ENCODE measurements at places on chromosomes 13 and 19.
A peak's percentile ranks its signal among the peaks of the same experiment; 100 is the strongest.

DNA sequence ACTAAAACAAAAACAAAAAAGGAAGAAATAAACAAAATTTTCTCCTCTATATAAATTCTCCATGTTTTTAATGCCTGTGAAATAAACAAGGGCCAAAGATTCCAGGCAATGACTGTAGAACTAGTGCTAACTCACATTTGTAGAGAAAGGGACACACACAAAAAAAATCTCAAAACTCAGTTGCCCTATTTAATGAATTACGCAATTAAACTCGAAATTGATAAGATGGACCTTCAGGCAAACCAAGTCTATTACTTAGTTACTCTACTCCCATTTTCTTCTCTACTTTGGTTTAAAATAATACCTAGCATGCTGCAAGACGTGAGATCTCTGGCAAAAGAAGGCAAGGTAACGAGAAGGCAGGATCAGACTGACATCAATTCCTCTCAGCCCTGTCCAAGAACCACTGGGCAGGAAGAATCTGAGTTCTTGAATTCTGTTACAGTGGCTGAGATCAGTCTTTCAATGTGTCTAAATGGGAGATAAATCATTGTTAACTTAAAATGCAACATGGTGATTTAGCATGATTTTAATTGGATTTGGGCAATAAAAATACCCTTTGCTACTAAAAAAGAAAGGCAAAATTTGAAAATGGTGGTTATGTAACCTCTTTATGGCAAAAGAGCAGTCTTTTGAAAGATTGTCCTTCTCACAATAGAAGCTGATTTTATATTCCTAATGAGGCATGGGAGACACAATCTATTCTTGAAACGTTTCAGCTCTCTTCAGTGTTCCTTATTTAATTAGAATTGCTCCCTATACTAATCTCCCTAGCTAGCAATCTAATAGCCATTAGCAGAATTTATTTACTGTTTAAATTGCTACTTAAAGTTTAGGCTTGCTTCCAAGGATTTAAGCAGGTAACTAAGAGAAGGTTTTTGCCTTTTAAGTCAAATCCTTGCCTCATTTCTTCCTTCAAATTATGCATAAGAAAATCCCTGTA, 25.9 kb downstream of the SPRY2 start:
- DNase-seq: no peak

GRCh38 chr13:32905063-32905863, 111.0 kb upstream of the KL start:
- DNase-seq: no peak

GRCh38 chr19:6970021-6970420, 51.2 kb downstream of the MBD3L2B start:
- no peak for DNase-seq

DNA sequence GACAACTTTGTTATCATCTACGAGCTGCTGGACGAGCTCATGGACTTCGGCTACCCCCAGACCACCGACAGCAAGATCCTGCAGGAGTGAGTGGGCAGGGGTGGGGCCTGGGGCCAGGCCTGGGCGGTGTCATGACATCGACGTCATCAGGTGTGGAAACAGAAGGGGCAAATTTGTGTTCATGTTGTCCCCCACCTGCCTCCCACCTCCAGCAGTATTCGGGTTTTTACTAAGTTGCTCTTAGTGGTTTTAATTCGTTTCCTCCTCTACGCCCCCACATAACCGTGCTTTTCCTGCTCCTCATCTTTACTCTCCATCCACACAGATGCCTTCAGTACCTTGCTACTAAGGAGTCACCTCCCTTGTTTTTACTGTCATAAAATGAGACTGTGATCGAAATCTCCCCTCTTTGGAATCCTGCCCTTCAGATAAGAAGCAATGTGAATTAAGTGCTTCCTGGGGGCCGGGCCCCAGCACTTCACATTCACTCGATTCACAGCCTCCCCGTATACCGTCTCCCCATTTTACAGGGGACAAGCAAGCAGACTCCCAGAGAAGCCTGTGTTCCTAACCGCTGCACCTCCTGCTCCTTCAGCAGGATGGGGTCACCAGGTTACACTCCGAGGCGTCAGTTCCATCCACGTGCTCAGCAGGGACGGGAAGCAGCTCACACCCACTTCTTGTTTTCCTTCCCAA, 10.5 kb downstream of the AP1M1 start:
- no peak for DNase-seq

- no peak for DNase-seq
Observed at GRCh38 chr19:2013683-2013961, 1.9 kb downstream of the BTBD2 start.

DNA sequence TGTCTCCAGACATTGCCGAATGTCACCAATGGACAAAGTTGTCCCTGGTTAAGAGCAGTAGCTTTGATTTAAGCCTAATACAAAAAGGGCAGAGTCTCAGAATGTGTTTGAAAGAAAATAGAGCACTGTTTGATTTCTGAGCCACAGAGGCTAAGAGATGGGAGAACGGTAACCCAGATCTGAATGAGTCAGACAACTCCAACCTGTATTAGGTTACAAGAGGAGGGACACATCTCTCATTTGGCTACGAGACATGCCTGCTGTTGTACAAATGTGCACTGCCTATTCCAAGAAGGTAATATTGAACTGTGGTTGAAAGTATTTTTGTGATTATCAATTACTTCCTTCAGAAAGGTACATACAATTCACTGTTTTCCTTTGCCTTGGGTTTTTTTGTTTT, 4.9 kb upstream of the HSPH1 start:
- no peak for DNase-seq

GRCh38 chr13:44903574-44903985, 85.7 kb downstream of the NUFIP1 start:
- DNase-seq: no peak

DNA sequence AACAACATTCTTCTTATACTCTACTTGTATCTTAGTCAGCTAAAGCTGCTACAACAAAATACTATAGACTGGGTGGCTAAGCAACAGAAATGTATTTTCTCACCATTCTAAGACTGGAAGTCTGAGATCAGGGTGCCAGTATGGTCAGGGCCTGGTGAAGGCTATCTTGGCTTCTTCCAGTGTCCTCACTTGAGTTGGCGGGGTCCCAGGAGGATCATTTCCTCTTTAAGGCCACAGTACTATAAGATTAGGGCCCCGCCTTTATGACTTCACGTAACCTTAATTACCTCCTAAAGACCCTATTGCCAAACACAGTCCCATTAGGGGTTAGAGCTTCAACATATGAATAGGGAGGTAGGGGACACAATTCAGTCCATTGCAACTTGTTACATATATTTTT, 30.7 kb upstream of the DOCK9 start:
- no peak for DNase-seq

DNA sequence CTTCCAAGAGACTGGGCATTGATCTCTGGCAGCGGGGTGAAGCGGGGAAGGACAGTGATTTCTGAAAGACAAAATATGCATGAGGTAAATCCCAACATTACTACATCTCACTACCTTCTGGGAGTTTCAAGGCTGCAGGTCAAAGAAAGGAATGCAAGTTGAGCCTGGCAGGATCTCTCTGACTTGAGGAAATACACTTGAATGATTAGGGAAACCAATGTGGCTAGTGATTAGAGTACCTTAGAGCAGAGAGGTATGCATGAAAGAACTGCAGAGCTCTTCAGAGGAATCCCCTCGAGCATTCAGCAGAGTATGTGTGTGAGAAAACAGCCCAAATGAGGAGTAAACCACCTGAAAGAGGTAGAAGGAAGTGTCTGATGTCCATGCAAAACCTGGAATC, 2874.1 kb upstream of the PCDH20 start:
- DNase-seq: no peak

DNA sequence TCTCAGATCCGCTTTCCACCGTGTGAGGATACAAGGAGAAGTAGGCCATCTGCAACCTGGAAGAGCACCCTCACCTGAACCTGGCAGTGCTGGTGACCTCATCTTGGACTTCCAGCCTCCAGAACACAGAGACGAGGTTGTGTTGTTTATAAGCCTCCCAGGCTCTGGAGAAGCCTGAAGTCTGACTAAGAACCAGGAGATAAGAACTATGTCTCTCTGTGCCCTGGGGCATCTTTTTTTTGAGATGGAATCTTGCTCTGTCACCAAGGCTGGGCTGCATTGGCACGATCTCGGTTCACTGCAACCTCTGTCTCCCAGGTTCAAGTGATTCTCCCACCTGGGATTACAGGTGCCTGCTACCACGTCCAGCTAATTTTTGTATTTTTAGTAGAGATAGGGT, 14.5 kb downstream of the FCGBP start:
- no peak for DNase-seq

DNA sequence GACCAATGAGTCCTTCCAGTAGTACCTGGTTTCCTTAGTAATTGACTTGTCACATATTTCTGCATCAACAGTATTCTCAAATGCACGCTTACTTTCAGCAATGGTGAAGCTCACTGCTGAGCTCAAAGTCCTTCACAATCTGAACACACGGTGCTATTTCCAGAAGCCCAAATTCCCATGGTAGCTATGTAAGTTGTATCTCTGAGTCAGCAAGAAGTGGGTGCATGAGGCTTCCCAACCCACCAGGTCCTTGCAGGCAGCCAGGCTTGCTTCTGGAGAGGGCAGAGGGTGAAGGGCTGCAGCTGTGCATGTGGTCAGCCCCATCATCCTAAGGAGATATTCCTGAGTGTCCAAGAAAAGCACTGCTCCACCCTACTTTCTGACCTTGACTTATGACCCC, 25.7 kb downstream of the COL4A2 start:
- DNase-seq: no peak

GRCh38 chr13:105579821-105580710, 955.4 kb downstream of the EFNB2 start:
- no peak for DNase-seq

GRCh38 chr19:28466107-28467045, 746.6 kb downstream of the UQCRFS1 start:
- DNase-seq: peak; percentile 52

- DNase-seq: no peak
Observed at GRCh38 chr13:21014502-21015170, 46.8 kb downstream of the LATS2 start.

GRCh38 chr19:10417541-10418234, 2.6 kb upstream of the PDE4A start:
- no peak for DNase-seq

- DNase-seq: no peak
Observed at GRCh38 chr19:40054632-40055031, 1.4 kb downstream of the ZNF780B start.

DNA sequence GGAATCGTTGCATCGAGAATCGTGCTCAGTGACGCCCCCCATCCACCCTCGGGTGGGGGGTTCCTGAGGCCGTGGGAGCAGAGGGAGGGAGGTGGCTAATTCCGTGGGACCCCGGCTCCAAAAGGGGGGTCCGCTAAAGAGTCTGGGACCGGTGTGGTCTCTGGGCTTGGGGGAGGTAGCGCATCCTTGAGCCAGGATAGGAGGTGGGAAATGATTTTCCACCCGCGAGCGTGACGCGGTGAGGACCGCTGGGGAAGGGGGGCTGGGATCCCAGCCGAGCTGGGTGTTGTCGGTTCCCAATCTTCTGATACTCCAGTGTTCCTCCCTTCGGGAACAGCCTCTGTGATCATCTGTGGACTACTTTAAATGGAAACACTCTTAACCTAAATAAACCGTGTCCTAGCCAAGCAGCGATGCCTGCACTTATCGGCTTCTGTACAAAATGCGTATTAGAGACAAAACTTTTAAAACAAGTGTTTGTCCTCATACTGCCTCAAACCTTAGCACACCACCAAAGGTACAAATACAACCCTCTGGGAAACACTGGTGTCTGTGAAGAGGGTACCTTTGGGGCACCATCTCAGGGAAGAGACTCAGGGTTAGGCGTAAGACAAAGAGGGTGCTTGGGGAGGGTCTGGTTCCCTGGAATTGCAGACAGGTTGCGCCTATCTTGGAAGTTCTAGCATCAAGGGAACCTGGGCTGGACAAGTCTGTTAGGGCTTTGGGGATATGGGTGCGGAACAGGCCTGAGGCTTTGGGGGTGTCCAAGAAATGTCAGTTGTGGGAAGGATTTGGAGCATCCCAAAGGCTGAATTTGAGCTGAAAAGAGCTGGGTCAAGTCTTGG, 16.0 kb downstream of the KCNC3 start:
- no peak for DNase-seq

DNA sequence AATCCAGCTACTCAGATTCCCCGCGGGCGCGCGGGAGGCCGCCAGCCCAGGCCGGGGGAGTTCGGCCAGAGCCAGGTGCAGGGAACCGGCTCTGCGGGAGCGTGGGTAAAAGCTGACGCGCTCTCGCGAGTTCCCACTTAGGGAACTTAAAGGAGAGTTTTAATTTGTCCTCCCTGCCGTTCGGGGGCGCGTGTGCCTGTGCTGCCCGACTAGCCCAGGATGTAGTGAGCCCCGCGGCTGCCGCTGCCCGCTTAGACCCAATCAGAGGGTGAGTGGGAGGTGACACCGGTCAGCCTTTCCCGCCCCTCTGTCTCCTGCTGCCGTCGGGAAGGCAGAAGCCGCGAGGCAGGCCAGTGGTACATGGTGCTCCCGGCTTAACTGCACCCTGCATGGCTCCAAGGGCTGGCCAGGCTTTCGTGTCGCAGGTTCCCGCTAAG, 36.0 kb upstream of the NEK3 start:
- no peak for DNase-seq
